ENCODE measurements at places on chromosomes 13 and 19. TPM values are rescaled to one million over a fixed set of nuclear protein-coding genes. Genes with fewer than 3 reads are reported as not detected.

- DNase-seq: no peak
These were observed 19.7 kb upstream of the IPO5 start for GRCh38 chr13:97933776-97934175.

Gene ANKRD10
- 142 TPM for total RNA-seq

DNA sequence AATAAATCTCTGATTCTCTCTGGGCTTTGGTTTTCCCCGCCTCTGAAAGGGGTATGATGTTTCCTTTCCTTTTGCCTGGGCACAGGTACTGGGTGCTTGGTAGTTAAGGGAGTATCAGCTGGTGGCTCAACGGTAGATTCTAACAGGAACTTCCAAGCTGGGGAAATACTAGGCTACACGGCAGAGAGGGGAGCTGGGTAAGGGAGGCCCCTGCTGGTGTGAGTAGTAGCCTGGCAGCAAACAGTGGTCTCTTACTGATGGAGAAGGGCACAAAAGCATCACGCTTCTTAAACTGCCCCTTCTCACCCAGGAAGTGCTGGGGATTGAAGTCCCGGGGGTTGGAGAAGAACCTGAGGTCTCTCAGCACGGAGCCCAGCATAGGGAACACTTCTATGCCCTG is 26.9 kb upstream of the CYP2A7 start:
- DNase-seq: no peak

GRCh38 chr13:20442375-20442774 is 83.3 kb downstream of the CRYL1 start:
- DNase-seq: no peak

Gene ZNF534
- not detected for total RNA-seq

Gene PDX1
- not detected for total RNA-seq

DNA sequence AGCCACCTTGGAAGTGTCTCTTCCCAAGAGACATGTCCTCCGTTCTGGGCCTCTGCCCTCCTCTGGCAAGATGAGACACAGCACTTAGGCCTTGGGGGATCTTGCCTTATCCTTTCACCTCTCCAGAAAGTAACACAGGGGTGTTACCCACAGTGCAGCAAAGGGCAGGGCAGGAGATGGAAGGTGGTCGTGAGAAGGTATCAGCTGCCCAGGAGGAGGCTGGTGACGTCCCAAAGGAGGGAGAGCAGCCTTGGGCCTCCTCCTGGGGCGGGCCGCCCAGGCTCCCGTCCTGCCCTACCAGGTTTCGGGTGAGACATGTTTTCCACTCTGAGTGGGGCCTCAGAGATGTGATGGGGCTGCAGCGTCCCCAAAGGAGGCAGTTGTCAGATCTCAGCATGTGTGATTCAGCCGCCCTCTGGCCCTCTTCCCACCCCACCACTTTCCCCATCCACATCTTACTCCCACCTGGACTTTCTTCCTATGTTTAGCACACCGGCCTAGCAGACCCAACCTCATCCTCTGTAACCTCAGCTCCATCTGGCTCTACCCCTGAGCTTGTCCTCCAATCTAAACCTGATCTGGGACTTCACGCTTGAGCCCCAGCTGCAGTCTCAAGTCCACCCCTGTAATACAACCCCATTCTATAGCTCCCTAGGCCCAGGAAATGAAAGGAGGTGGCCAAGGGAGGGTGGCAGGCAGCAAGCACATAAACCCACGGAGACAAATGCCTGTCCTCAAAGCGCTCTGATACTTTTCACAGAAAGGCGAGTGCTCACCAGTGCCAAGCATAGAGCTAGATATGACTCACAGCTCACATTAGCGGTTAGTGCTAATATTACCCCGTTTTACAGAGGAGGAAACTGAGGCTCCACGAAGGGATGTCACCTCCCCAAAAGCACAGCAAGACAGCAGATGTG is 9.3 kb downstream of the POU2F2 start:
- DNase-seq: no peak

DNA sequence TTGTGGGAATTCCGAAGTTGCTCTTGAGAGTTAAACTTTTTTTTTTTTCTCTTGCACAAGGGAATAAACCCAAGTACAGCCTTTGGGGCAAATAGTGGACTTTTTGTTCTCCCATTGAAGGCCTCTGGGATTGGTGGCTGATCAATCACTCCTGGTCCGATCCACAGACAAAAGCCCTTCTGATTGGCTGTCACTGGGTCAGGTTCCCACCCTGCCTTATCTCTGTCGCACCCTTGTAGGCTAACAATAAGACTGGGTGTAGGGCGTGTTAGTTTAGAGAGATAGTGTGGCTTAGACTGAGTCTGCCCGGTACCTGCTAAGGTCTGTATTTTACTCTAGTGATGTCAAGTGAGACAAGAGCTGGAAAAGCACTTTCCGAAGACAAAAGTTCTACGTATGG is 380.8 kb downstream of the NDFIP2 start:
- DNase-seq: no peak

Gene LIM2
- not detected for total RNA-seq
